ENCODE measurements at places on chromosomes 12 and 14.

DNA sequence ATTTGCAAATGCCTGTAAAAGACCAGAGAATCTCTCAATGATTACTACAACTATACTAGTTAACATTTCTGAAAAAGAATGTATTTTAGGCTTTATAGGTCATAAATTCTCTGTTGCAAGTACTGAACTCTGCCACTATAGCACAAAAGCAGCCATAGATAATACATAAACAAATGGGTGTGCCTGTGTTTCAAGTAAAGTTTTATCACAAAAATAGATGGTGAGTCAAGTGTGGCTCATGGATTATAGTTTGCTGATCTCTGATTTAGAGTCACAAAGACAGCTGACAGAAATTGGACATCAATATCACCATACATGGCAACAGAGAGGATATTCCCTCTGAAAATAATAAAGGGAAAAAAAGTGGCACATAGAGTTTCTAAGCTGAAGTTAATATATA is 68.1 kb downstream of the FSCB start:
- peaks cover 3% of the 10 kb centered on the region for H3K36me3 ChIP-seq
- no peak overlapping the region for H3K4me3 ChIP-seq
- no peak for DNase-seq
- peaks cover 2% of the 10 kb centered on the region for H3K4me1 ChIP-seq
- H3K27ac ChIP-seq: no peak overlapping the region
- H3K27me3 ChIP-seq: no peaks in the 10 kb centered on the region

DNA sequence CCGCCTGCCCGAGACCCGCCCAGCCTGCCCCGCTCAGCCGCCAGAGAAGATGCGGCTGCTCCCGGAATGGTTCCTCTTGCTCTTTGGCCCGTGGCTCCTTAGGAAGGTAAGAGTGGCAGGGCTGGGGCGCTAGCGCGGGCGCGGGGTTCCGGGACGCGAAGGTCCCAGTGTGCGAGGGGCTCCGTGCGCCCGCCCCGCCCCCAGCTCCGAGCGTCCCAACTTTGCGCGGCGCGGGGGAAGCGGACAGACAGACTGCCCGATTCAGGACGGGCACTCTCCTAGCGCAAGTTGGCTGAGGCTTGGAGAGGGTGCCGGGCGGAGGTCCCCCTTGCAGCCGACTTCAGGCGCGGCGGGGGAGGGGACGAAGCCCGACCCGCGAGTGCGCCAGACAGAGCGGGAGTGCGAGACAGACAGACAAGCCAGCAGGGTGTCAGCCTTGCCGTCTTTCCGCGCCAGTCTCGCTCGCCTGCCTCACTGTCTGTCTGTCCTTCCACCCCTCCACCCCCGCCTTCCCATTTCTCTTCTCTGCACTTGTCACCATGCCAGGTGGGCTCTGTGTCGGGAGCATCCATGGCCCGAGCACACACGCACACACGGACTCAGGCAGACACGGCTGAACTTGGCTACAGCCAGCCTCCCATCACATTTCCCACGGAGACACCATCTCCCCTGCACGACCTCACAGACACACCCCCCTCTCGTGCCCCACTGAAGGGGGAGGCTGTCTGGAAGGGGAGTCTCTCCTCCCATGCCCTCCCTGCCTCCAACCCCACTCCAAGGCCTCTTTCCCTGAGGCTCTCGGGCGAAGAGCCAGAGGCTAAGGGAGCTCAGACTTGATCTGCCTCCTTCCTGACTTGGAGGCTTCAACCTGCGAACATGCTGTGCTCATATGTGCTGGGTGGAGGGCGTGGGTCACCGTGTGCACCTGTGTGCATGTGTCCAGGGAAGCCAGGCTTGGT is 606 bp downstream of the NXPH4 start:
- H3K27ac ChIP-seq: peak overlapping the region; percentile 91
- no peak for DNase-seq
- no peaks in the 10 kb centered on the region for H3K36me3 ChIP-seq
- peak overlapping the region; percentile 70 for H3K4me3 ChIP-seq
- H3K4me1 ChIP-seq: peaks cover 46% of the 10 kb centered on the region

GRCh38 chr12:79645235-79645630 is 45.5 kb downstream of the PAWR start:
- DNase-seq: no peak
- no peak overlapping the region for H3K4me3 ChIP-seq

- no peaks in the 10 kb centered on the region for H3K36me3 ChIP-seq
- H3K4me1 ChIP-seq: peaks cover 2% of the 10 kb centered on the region
- H3K27me3 ChIP-seq: no peaks in the 10 kb centered on the region
- H3K27ac ChIP-seq: no peak overlapping the region
- H3K4me3 ChIP-seq: no peak overlapping the region
Observed at GRCh38 chr12:96221391-96221790, 27.2 kb downstream of the ELK3 start.

DNA sequence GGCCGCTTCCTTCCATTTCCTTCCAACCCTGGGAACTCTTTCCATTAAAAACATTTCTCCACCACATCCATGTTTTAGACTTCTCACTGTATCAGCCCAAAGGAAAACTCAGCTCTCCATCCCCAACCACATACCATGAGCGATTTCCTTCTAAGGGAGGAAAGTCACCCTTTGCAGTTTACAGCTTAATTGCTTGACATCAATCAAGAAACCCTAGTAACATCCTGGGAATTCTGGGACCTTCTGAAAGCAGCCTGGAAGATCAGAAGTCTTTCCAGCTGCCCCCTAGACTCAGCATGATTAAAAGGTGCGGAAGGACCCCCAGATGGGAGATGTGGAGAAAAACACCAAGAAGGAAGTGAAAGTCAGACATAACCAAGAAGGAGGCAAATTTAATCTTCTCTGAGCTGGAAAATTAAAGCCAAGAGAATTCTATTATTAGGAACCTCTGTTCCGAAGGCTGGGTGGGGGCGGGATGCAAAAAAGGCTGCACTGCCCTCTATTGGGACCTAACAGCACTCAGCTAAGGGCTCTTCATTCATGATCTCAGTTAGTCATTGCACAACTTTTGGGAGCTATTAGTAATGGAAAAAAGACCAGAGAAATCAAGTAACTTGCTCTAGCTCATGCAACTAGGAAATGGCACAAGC is 73.3 kb upstream of the PLXNC1 start:
- no peak for DNase-seq
- H3K27ac ChIP-seq: no peak overlapping the region
- peaks cover 6% of the 10 kb centered on the region for H3K4me1 ChIP-seq
- no peaks in the 10 kb centered on the region for H3K36me3 ChIP-seq
- H3K4me3 ChIP-seq: no peak overlapping the region

DNA sequence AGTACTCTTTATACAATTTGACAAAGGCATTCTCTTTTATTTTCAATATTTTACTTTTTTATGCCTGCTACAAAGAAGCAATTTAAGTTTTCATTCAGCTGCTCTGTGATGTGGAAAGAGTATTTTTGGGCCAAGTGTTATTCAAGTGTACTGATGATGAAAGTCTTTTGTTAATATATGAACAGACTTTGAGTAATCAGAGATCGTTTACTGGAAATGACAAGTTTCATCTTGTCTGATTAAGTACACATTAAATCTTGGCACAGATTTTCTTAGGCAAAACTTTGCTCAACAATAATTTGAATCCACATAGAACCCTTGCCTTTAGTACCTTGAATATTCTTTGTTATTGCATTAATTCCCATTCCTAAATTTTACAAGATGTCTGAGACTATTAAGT is 13.3 kb upstream of the PZP start:
- peaks cover 2% of the 10 kb centered on the region for H3K36me3 ChIP-seq
- H3K27ac ChIP-seq: no peak overlapping the region
- DNase-seq: no peak
- H3K4me3 ChIP-seq: no peak overlapping the region
- H3K27me3 ChIP-seq: no peaks in the 10 kb centered on the region
- peaks cover 2% of the 10 kb centered on the region for H3K4me1 ChIP-seq

- peaks cover 7% of the 10 kb centered on the region for H3K4me1 ChIP-seq
- no peak overlapping the region for H3K27ac ChIP-seq
- H3K36me3 ChIP-seq: peaks cover 2% of the 10 kb centered on the region
Observed at GRCh38 chr12:39866135-39866534, 239.7 kb downstream of the SLC2A13 start.

DNA sequence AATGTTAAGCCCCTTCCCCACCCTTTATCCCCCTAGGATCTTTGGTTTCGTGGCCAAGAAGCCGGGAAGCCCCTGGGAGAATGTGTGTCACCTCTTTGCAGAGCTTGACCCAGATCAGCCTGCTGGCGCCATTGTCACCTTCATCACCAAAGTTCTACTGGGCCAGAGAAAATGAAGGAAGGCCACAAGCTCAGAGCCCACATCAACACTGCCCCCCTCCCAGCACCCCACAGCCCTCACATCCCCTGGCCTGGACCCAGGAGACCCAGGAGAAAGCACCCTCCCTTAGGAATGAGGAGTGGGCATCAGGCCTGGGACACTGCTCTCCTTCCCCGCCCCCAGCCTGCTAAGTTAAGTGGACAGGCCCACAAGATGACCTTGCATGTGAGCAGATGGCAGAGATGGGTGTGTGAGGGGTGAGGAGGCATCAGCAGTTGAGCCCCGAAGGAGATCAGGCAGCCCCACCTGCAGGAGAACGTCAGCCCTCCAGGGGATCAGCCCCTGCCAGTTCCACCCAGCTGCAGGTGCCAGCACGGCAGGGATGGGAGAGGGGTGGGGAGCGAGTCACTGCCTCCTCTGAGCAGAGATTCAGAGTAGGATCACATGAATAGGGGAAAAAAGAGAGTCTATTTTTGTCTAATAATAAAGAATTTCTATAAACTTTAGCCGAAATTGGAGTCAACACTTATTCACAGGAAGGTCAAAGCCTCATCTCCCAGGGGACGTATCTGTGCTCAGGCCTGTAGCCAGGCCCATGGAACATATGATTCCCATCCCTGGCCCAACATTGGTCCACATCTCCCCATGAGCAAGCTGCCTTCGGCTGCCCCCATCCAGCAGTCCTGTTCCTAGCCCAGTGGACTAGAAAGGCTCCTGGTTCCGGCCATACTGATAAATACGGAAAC is 14.1 kb downstream of the TNS2 start:
- H3K36me3 ChIP-seq: peaks cover 10% of the 10 kb centered on the region
- H3K4me1 ChIP-seq: peaks cover 5% of the 10 kb centered on the region
- DNase-seq: no peak
- no peak overlapping the region for H3K4me3 ChIP-seq
- H3K27ac ChIP-seq: no peak overlapping the region

DNA sequence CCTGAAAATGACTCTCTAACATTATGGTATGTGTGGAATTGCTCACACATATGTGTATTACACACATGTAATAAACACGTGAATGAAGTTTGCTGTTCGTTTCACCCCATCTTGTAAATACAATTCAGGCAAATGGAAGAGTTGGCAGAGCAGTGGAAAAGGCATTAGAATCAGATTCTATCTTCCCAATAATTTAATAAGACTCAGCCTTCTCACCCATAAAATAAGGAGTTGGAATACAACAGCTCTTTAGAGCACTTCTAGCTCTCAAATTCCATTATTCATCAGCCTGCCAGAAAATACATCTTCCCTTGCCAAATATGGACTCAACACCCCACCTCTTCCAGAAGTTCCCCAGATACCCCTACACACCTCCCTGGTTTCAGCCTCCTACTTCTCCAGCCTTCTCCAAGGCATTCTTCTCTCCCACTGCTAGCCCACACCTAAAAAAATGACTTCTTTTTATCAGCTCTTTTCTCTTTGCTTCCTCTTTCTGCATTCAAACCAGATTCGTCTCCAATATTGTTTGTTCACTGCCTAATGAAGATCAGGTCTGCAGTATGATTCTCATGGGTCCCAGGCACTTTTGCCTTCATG is 66.2 kb upstream of the DYRK2 start:
- no peak overlapping the region for H3K4me3 ChIP-seq
- H3K27ac ChIP-seq: no peak overlapping the region
- H3K27me3 ChIP-seq: no peaks in the 10 kb centered on the region
- H3K36me3 ChIP-seq: no peaks in the 10 kb centered on the region
